Activated CD8-positive, alpha-beta T cell treated with anti-CD3 and anti-CD28 coated beads for 36 hours (primary cell): ENCODE measurements at places on chromosomes 1 and 21.

DNA sequence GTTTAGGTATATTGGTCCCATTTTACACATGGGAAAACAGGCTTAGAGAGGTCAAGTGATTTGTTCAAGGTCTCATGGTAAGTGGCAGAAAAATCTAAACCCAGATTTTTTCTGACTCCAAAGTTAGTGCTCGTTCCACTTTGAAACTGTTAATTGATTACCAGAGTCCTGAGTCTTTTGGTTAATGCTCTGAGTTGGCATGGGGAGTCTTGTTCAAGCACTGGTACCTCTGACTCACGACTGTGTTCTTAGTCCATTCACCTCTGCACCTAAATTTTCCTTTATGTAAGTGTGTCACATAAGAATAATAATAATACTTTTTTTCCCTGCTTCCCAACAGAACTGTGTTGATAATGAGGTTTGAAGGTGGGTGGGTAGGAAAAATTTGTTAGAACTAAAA, 59.3 kb downstream of the VANGL2 start:
- H3K4me1 ChIP-seq, result peaks cover 86% of the 10 kb centered on the region
- DNase-seq, result no peak
- peak overlapping the region; percentile 98 for H3K27ac ChIP-seq
- no peaks in the 10 kb centered on the region for H3K27me3 ChIP-seq

GRCh38 chr1:77047978-77048614, 171.1 kb downstream of the PIGK start:
- H3K4me1 ChIP-seq, result peaks cover 16% of the 10 kb centered on the region
- H3K4me3 ChIP-seq, result no peak overlapping the region
- no peak for DNase-seq

- no peaks in the 10 kb centered on the region for H3K27me3 ChIP-seq
- H3K36me3 ChIP-seq, result peaks cover 2% of the 10 kb centered on the region
- H3K4me1 ChIP-seq, result peaks cover 64% of the 10 kb centered on the region
- peak overlapping the region; percentile 71 for H3K27ac ChIP-seq
These were observed 5.2 kb downstream of the TMCC2 start for GRCh38 chr1:205232945-205233397.

- DNase-seq, result no peak
- no peaks in the 10 kb centered on the region for H3K27me3 ChIP-seq
- no peaks in the 10 kb centered on the region for H3K4me1 ChIP-seq
- H3K4me3 ChIP-seq, result no peak overlapping the region
- no peak overlapping the region for H3K27ac ChIP-seq
These were observed 1154.6 kb downstream of the BRINP3 start for GRCh38 chr1:189323091-189323490.

- DNase-seq, result no peak
- H3K27me3 ChIP-seq, result no peaks in the 10 kb centered on the region
These were observed 59.4 kb upstream of the IFI44L start for GRCh38 chr1:78560811-78561210.
